ENCODE measurements at places on chromosomes 1 and 21.

- peak; percentile 61 for DNase-seq
These were observed 112.2 kb upstream of the COL6A1 start for GRCh38 chr21:45869121-45870007.

DNA sequence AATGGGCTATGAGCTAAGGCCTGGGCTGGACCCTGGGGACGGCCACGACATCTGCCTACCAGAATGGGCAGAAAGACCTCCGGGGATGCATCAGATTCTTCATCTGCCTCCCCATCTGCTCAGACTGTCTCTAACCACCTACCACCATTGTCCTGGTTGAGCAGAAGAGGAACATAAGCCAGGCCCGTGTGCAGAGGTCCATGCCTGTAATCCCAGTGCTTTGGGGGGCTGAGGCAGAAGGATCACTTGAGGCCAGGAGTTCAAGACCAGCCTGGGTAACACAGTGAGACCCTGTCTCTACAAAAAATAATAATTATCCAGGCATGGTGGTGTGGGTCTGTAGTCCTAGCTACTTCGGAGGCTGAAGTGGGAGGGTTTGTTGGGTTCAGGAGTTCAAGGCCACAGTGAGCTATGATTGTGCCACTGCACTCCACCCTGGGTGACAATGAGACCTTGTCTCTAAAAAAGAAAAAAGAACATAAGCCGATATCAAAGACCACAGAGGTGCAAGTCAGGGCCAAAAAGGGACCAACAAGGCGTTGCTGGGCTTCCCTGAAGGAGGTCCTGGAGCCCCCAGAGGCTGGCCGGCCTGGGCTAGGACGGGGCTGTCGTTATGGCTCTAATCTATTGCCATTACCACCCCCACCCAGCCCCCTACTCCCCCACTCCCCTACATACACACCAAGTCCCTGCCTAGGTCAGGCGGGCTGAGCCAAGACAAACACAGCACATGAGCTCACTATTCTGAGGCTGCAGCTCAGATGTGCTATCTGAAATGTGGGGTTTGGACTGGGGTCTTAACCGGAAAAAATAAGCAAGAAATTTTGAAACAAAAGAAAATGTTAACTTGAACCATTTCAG, 239.2 kb upstream of the RAB4A start:
- no peak for DNase-seq

GRCh38 chr1:48263041-48263440, 40.5 kb downstream of the SLC5A9 start:
- no peak for DNase-seq

- DNase-seq, result no peak
These were observed 43.3 kb downstream of the GPR137B start for GRCh38 chr1:236185687-236186086.

DNA sequence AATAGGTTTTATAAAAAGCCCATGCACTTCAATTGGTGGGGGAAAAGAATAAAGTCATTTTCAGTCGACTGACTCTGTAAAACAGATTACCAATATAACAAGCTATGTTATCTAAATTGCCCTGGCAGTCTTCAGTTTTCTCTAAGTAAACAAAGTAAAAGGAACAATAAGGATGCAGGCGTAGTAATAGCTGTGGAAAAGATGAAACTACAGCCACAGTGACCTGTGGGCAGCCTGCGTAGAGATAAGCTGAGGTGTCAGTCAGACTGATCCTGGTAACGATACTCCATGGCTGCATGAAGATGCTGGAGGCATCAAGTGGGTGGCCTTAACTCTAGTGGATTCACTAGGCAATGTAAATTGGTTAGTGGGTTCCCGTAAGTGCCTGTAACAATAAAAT, 29.3 kb downstream of the CLCC1 start:
- DNase-seq, result no peak

- DNase-seq, result no peak
These were observed 126.7 kb downstream of the CAMTA1 start for GRCh38 chr1:6911974-6912373.

- no peak for DNase-seq
These were observed 69.3 kb downstream of the XCL1 start for GRCh38 chr1:168645721-168646120.
